ENCODE measurements at places on chromosomes 16 and 17.

GRCh38 chr16:56260378-56261160 is 69.3 kb downstream of the GNAO1 start:
- no peak for DNase-seq

DNA sequence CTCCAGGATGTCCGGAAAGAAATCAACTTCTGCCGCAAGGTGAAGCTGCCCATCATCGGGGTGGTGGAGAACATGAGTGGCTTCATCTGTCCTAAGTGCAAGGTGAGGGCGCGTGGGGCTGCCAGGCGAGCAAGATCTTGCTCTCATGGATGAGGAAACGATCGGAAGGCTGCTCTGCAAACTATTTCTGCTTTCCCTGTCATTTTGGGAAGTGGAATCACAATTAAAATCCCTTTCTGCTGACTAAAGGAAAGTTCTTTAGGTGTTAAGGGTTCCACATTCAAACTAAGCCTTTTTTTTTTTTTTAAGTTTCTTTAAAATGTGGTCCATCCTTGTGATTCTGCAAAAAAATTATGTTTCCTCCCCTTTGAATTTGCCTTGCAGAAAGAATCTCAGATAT is 17.7 kb downstream of the NUBP1 start:
- DNase-seq, result no peak

- DNase-seq, result peak; percentile 30
Measured at GRCh38 chr17:17170346-17170985, 35.7 kb downstream of the PLD6 start.

GRCh38 chr17:67456889-67457288 is 79.8 kb downstream of the PITPNC1 start:
- DNase-seq, result no peak

DNA sequence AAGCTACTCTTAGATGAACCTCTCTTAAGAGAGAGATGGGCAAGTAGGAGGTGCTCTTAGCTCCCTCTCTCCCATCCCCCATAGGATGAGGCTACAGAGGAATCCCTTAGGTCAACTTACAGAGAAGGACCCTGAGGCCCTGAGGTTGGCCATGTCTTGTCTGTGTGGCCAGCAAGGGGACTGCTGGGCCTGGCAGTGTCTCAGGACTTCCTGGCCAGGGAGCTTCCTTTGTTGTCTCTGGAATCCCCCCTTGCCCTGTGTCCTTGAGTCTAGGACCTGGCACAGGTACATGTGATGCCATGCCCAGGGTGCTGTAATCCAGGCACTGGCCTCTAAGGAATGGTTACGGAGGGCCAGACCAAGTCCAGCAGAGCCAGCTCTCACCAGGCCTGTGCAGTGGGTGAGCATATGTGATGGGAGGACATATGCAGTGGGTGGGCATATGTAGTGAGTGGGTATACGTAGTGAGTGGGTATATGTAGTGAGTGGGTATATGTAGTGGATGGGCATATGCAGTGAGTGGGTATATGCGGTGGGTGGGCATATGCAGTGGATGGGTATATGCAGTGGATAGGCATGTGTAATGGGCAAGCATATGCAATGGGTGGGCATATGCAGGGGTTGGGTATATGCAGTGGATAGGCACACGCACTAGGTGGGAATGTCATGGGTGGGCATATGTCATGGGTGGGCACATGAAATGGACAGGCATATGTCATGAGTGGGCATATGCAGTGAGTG is 20.3 kb upstream of the PECAM1 start:
- no peak for DNase-seq

- no peak for DNase-seq
Measured at GRCh38 chr16:67645397-67646121, 615 bp downstream of the CARMIL2 start.
